ENCODE measurements at places on chromosomes 1 and 21.

DNA sequence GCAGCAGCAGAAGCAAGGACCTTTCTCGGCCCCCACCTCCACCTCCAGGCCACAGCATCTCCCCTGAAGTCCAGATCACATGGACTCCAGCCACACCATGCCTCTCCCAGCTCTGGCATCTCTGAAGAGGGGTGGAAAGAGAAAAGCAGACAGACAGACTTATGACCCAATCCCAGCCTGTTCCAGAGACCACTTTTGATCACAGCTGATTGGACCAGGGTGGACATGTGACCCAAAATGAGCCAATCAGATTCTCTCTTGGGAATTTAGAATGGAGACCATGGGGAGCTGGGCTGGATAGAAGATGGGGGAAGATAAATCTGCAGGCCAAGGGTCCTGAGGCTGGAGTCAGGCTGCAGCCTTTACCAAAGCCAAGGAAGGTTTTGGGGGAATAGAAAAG, 16.4 kb downstream of the HTR1D start:
- no peak for DNase-seq

DNA sequence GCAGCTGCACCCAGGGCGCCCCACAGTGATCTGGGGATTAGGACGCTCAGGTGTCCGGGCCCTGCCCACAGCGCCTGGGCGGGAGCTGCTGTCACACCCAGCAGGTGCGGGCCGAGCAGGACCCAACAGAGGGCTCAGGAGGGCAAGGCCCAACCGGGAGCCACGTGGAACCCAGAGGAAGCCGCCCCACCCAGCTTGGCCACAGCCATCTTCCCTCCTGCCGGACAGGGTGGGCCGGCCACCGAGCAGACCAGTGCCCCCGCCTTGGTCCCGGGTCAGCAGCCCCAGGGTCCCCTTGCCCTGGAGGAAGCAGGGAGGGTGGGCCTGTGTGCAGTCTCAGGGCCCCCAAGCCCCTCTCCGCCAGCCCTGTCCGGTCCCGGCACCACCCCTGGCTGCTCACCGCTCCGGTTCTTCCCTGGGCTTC, 6.3 kb upstream of the TTLL10 start:
- DNase-seq, result no peak

GRCh38 chr1:19042675-19043578, 86.5 kb upstream of the IFFO2 start:
- no peak for DNase-seq

DNA sequence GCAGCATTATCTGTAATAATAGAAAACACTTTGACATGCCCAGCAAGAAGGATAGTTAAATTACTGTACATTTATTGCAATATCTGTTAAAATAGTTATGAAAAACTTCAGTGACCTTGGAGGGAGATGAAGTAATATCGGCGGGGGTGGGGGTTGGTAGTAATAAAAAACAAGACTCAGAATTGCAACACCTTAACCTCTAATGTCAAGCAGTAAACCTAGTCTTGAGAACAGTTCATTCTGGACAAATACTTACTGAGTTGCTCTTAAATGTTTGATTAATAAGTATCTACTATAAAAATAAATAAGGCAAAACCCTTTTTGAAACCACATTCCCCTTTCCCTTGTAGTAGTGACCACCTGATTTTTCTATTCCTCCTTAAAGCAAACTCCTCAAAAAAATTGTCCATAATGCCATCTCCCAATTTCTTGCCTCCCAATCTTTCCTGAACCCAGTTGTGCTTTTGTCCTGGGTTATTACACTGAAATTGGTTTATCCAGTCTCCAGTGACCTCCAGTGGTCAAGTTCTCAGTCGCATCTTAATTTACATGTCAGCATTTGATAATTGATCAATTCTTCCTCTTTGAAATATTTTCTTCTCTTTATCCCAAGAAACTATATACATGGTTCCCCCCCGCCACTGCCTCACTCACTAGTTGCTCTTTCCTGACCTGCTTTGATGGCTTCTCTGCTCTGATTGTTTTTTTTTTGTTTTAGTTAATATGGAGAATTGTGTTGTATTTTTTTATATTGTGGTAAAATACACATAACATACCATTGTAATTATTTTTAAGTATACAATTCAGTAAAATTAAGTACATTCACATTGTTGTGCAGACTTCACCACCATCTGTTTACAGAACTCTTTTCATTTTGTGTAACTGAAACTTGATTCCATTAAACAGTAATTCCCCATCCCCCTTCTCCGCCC, 36.8 kb downstream of the RAP1A start:
- peak; percentile 3 for DNase-seq

GRCh38 chr1:184497959-184498723, 111.3 kb downstream of the C1orf21 start:
- no peak for DNase-seq

GRCh38 chr1:15525050-15526020, 1.3 kb upstream of the DNAJC16 start:
- DNase-seq, result no peak

GRCh38 chr1:225156254-225156653, 226.8 kb downstream of the DNAH14 start:
- no peak for DNase-seq

Measured in GM18507 (cell line).